ENCODE measurements at places on chromosomes 6 and 20. TPM values are rescaled to one million over a fixed set of nuclear protein-coding genes. Genes with fewer than 3 reads are reported as not detected.

The HCK gene
- total RNA-seq = 1.8 TPM

DNA sequence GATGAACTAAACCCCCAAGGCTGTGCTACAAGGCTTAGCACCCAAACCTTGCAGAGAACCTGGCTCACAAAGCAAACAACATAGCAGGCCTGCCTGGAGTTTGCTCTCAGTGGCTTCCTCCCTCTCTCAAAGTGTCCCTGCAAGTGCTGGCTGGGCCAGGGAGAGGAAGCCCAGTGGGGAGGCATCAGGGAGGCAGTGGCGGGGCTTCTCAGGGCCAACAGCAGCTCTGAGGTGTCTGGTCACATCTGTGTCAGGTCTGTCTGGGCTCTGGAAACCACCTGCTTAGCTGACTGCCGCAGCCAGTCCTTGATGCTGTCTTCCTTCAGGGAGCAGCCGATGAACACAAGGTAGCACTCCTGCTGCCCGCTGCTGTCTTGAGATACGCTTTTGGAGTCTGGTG lies 16.7 kb upstream of the SLC4A11 start:
- no peaks in the 10 kb centered on the region for H3K36me3 ChIP-seq
- H3K27me3 ChIP-seq = no peaks in the 10 kb centered on the region
- H3K4me3 ChIP-seq = no peak overlapping the region
- no peak for DNase-seq
- no peaks in the 10 kb centered on the region for H3K4me1 ChIP-seq

- H3K27me3 ChIP-seq = peaks cover 4% of the 10 kb centered on the region
- H3K36me3 ChIP-seq = no peaks in the 10 kb centered on the region
- no peak for DNase-seq
- peak overlapping the region; percentile 76 for H3K4me3 ChIP-seq
- no peak overlapping the region for H3K27ac ChIP-seq
Measured at GRCh38 chr6:13923527-13924145, 1.1 kb upstream of the RNF182 start.

The KIAA1586 gene
- 37.6 TPM for total RNA-seq

The BNIP5 gene
- not detected for total RNA-seq

DNA sequence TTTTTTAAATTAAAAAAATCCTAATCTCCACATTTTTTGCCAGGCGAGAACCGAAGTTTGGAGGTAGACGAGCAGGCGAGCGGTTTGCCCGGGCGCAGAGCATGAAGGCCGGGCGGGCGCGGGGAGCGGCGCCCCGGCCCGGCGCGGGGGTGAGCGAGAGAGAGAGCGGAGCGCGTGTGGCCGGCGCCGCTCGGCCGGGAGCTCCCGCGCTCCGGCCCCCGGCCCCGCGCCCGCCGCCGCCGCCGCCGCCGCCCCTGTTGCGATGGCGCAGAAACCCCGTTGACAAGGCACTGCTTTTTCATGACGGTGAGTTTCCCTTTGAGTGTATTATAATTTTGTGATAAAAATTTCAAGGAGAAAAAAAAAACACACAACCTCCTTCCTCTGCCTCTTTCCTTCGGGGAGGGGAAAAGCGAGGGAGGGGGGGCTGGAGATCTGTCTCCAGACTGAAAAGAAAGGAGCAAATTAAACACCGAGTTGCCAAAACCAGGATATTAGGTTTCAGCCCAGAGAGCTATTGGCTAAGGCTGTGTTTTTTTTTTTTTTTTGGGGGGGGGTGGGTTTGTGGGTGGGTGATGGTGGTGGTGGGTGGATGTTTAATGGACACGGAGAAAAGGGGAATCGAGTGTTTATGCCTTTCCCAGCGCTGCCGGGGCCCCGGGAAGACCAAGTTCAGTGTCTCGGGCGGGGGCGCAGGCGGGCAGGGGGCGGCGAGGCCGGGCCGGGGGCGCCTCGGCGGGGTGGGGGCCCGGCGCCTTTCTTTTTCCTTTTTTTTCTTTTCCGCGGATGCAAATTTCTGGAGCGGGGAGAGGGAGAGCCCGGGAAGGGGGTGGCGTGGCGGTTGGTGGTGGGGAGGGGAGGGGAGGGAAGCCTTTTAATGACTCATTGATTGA lies at the start of gene BICRAL:
Gene BICRAL, plus strand, starts transcription at position 257 of the 893 bp plus-strand sequence. CDS start 39,971 bp downstream, outside the sequence.
- no peaks in the 10 kb centered on the region for H3K27me3 ChIP-seq
- peak within 1 kb of the TSS; percentile 96 for H3K27ac ChIP-seq
- peak within 1 kb of the TSS; percentile 95 for H3K4me3 ChIP-seq
- H3K4me1 ChIP-seq = no peaks in the 10 kb centered on the region
- peaks cover 1% of the 10 kb centered on the region for H3K36me3 ChIP-seq
- peak; percentile 43 for DNase-seq

GRCh38 chr6:96522465-96523009 lies 931 bp downstream of the UFL1 start:
- H3K36me3 ChIP-seq = no peaks in the 10 kb centered on the region
- no peak for DNase-seq
- no peak overlapping the region for H3K27ac ChIP-seq
- peaks cover 3% of the 10 kb centered on the region for H3K4me1 ChIP-seq
- H3K27me3 ChIP-seq = no peaks in the 10 kb centered on the region
- H3K4me3 ChIP-seq = peak overlapping the region; percentile 98

The FAM217A gene
- total RNA-seq = not detected

- peak; percentile 43 for DNase-seq
- H3K36me3 ChIP-seq = no peaks in the 10 kb centered on the region
- no peaks in the 10 kb centered on the region for H3K27me3 ChIP-seq
Measured at GRCh38 chr20:38167851-38168760, 3.0 kb upstream of the TGM2 start.

- no peak overlapping the region for H3K4me3 ChIP-seq
- no peaks in the 10 kb centered on the region for H3K27me3 ChIP-seq
Measured at GRCh38 chr6:138196122-138196738, 22.1 kb downstream of the PBOV1 start.

DNA sequence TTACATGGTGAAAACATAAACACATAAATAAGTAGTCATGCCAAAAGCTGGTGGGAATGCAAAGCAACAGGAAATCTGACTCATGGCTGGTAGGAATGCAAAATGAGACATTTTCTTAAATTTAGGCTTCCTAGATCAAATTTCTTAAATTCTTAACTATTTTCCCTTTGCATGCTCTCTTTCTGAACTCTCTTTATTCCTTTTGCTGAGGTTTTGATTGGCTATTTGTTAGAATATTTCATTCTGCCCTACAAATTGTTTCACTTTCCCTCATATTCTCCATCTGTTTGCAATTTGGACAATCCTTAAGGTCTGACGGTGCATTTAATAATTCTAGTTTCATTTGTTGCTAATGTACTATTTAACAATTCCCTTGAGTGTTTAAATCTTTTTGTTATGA lies 437.5 kb upstream of the RGS17 start:
- H3K4me3 ChIP-seq = no peak overlapping the region
- no peaks in the 10 kb centered on the region for H3K4me1 ChIP-seq
- no peak overlapping the region for H3K27ac ChIP-seq
- DNase-seq = no peak
- H3K27me3 ChIP-seq = no peaks in the 10 kb centered on the region

GRCh38 chr6:148294059-148294458 lies 48.6 kb upstream of the SASH1 start:
- H3K4me1 ChIP-seq = no peaks in the 10 kb centered on the region
- H3K27me3 ChIP-seq = no peaks in the 10 kb centered on the region
- H3K36me3 ChIP-seq = no peaks in the 10 kb centered on the region
- no peak for DNase-seq
- H3K27ac ChIP-seq = no peak overlapping the region
- no peak overlapping the region for H3K4me3 ChIP-seq

Measured in H9 (cell line).